ENCODE measurements at places on chromosomes 3 and 15. TPM values are rescaled to one million over a fixed set of nuclear protein-coding genes. Genes with fewer than 3 reads are reported as not detected.

CPNE9 gene
- 0.15 TPM for total RNA-seq

GABRR3 gene
- total RNA-seq, result not detected

NAA80 gene
- 6.2 TPM for total RNA-seq

CLEC3B gene
- total RNA-seq, result not detected

SMCO1 gene
- not detected for total RNA-seq

NUSAP1 gene
- total RNA-seq, result 68.1 TPM

CCR2 gene
- total RNA-seq, result not detected

CX3CR1 gene
- not detected for total RNA-seq

SEMA5B gene
- total RNA-seq, result 0.26 TPM

EBLN2 gene
- 0.70 TPM for total RNA-seq

SEMA7A gene
- total RNA-seq, result 1.5 TPM

ZNF80 gene
- not detected for total RNA-seq

LEKR1 gene
- total RNA-seq, result 0.79 TPM

DENND6A gene
- 6.4 TPM for total RNA-seq

CCR9 gene
- not detected for total RNA-seq

FEZF2 gene
- total RNA-seq, result not detected

SI gene
- not detected for total RNA-seq

WDR5B gene
- total RNA-seq, result 3.9 TPM

IQCF5 gene
- total RNA-seq, result not detected

GOLGA8G gene
- not detected for total RNA-seq

Data from A549 treated with GW870086 at 1 μM for 4 hours (cell line).